NCI-H748 treated with DMSO at 0.1 percent for 48 hours (cell line): ENCODE measurements at places on chromosomes 7 and 10.

DNA sequence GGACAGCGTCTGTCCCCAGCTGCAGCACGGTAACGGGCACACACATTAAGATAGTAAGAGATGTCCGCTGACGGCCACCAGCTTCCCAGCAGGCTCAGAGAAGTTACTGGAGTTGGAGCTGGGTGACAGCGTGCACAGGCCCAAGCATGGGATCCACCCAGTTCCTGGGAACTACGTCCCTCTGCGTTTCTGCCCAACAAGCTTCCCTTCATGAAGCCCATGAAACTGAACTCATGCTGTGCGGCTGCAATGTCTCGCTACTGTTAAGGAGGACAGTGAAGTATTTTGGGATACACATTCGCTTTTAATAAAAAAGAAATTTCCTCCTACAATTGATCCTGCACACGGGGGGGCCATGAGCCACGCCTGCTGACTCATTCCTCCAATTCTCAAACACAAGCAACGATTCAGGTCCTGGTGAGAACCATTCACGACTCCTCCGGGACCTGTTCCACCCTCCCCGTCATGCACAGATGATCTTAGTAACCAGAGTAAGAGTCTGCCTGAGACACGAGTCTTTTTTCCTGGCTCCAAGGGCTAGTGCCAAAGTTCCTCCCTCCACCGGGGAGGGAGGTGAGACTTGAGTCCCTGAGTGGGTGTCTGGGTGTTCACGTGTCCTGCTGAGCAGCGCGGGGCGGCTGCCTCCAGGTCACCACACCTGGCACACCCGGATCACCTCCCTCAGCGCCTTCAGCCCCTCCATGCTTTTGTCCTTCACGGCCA, 2.6 kb downstream of the PSMG3 start:
- DNase-seq: no peak

DNA sequence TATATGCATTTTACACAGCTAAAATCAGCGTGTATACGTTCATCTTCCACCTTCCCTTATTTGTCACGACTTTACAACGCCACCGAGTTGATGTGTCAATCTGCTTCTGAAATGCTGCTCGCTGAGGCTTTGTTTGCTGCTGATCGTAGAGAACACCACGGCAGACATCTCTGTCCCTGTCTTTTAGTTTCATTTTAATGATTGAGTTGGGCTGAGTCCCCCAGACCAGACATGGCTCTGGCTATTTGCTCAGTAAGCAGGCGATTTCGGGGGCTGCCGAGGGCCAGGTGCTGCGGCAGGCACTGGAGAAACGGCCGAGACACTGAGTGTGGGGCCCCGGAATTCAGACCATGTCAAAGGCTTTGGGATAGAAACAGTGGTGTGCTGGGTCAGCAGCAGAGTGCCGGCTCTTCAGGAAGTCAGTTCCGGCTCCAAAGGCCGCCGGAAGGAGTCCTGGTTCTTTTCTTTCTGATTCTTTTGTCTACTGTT, 5.0 kb downstream of the LRRC27 start:
- no peak for DNase-seq

DNA sequence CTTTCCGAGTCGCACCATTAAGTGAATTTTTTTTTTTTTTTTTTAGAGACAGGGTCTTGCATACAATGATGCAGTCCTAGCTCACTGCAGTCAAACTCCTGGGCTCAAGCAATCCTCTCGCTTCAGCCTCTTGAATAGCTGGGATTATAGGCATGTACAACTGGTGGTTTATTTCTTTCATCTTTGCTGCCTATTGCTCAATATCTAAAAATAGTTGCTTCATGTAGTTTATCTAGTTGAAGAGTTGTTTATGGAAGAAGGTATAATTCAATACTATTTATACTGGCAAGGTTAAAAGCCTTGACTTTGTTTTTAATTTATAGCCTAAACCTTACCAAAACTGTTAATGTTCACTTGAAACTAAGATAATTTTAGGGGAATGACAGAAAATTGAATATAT, 66.9 kb downstream of the SEMA3D start:
- DNase-seq: no peak

DNA sequence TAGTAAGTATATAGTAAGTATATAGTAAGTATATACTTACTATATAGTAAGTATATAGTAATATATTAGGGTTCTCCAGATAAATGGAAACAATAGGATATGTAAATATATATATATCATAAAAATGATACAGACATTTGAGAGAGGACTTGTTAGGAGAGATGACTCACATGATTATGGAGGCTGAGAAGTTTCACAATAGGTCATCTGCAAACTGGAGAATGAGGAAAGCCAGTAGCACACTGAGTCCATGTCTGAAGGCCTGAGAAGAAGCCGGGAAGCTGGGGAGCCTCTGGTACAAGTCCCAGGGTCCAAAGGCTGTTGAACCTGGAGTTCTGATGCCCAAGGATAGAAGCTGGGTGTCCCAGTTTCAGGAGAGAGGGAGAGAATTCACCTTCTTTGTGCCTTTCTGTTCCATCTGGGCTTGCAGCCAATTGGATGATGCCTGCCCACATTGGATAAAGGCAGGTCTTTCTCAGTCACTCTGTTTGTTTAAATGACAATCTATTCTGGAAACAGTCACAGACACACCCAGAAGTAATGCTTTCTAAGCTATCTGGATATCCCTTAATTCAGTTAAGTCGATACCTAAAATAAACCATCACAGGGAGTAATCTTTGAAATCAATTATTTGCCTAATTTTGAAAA, 205.5 kb upstream of the CDC14C start:
- peak; percentile 29 for DNase-seq

- no peak for DNase-seq
These were observed 6.9 kb downstream of the STN1 start for GRCh38 chr10:103911021-103911459.

- DNase-seq: no peak
These were observed 53.1 kb downstream of the VPS41 start for GRCh38 chr7:38855867-38856266.

DNA sequence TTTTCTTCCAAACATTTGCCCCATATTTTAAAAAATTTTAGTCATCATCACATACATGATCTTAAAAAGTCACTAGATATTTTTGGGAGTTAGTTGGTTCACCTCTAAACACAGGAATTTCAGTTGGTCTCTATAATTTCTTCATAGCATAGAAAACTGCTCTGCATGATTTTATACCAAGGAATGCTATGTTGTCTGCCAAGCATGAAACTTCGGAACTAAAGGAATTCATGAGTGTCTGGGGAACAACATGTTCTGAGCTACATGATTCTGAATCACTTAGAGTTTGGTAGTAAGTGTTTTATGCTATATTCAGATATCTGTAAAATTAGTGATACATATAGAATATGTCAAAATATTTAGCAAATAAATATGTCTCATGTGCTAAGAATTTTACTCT, 957.8 kb downstream of the GATA3 start:
- no peak for DNase-seq

GRCh38 chr7:75639886-75640190, 98.9 kb downstream of the HIP1 start:
- DNase-seq: peak; percentile 4

DNA sequence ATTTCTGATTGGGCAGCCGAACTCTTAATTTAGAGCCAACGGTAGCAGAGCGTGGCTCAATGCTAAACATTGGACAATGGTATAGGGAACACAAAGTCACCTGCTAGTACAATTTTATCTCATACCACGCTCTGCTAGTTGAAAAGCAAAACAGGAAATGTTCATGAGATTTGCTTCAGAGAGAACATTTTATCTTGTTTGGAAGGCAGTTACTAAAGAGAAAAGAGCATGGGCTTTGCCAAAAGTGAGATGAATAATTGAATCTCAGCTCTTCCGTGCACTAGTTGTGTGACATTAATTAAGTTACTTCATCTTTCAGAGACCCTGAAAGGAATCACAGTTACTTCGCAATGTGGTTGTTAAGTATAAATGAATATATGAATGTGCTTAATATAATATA, 161.5 kb upstream of the FAM13C start:
- DNase-seq: no peak

DNA sequence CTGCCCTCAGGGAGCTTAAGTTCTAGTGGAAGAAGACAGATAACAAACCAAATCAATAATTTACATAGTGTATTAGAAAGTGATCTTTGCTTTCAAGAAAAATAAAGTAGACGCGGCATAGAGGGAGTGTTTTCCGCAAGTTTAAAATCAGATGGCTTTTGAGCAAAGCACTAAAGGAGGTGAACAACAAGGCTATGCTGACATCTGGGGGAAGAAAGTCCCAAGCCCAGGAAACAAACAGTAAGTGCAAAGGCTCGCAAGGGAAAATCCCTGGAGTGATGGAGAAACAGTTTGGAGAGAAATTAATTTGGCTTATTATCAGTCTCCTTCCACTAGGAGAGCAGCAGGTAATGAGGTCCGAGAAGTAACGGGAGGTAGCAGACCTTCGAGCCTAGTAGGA, 1.9 kb upstream of the CNNM2 start:
- no peak for DNase-seq

GRCh38 chr10:22874189-22874854, 53.5 kb upstream of the ARMC3 start:
- peak; percentile 70 for DNase-seq

DNA sequence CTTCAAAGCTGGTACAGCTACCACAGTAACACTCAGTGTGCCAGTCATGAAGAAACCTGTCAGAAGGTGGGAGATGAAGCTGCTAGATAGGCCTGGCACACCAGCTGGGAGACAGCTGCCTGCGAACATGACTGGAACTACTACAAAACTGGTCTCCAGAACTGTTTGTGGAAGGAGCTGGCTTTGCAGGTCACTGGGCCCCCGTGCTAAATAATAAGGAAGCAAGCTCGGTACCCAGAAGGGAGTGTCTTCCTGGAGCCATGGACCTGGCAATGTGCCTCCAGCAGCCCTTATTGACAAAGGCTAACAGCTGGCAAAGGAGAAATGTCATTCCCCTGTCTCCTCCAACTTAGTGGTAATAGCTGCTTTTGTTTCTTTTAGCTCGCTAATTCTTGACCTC, 1217.6 kb upstream of the LRRN3 start:
- no peak for DNase-seq

- DNase-seq: no peak
These were observed 98.1 kb downstream of the C10orf105 start for GRCh38 chr10:71621231-71622153.

DNA sequence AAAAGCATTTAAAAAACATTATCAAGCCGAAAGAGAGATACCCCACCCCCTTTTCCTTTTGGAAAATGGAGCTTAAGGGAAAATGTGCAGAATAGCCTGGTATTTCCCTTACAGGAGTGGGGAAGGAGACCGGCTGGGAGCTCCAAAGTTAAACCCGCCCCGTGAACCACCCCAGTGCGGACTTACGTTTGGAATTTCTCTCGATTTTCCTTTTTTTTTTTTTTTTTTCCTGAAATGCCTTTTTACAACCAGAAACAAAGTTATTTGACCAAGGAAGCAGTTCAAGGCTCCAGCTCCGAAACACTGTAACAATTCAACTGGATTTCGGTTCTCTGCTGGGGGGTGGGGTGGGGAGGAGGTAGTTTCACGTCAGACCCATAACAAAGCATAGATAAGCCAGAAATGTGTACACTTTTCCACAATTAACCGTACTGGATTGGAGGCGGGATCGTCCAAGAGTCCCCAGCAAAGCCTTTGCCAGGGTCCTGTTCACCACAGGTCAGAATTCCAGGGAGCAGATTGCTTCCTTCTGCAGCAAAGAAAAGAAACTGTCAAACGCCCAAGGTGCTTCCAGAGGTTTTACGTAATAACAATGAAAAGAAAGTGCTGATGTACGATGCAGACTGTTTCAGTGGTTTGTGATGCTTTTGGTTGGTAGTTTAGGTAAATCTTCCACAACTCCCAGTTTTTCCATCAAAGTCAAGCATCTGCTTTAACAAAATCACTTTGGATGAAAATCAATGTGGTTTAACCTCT, 6.7 kb downstream of the SKIDA1 start:
- DNase-seq: no peak

GRCh38 chr10:119222537-119222936, 15.2 kb downstream of the GRK5 start:
- DNase-seq: no peak

GRCh38 chr7:70193514-70193913, 595.2 kb downstream of the AUTS2 start:
- peak; percentile 24 for DNase-seq

DNA sequence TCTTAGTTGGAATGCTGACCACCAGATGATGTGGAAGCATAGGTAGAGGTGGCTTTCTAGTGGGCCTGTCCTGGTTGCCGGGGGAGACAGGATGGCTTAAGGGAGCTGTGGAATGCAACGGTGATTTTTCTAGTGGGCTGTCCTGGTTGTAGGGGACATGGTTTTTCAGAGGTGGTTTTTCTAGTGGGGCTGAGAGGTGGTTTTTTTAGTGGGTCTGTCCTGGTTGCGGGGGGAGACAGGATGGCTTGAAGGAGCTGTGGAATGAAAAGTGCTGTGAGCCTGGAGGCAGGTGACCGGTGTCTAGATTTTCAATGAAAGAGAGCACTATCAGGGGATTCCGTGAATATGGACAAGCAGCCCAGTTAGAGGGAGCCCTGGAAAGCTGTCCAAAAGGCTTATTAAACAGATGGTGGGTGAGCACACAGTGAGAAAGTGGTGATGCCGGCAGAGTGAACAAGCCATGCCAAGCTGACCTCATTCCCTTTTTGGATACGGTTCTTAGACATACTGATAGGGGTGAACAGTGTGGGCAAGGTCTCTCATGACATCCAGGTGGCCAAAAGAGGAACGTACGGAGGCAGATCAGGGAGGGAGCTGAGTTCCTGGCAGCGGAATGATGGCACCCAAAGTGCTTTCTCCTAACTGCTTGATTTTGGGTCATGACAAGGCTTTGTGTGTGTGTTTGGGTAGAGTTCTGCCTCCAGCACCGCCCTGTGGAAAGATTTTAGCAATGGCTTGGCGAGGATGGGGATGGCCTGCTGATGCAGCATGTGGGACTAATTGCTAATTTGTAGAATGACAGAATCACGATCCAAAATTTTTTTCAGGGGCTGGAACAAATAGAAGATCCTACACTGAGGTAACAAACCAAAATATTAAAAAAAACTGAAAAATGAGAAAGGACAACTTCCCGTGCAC, 126.6 kb downstream of the TMEM178B start:
- DNase-seq: no peak

GRCh38 chr10:125928928-125929585, 32.7 kb downstream of the FANK1 start:
- DNase-seq: no peak

- DNase-seq: no peak
These were observed 107.1 kb downstream of the RAB18 start for GRCh38 chr10:27611236-27611635.

DNA sequence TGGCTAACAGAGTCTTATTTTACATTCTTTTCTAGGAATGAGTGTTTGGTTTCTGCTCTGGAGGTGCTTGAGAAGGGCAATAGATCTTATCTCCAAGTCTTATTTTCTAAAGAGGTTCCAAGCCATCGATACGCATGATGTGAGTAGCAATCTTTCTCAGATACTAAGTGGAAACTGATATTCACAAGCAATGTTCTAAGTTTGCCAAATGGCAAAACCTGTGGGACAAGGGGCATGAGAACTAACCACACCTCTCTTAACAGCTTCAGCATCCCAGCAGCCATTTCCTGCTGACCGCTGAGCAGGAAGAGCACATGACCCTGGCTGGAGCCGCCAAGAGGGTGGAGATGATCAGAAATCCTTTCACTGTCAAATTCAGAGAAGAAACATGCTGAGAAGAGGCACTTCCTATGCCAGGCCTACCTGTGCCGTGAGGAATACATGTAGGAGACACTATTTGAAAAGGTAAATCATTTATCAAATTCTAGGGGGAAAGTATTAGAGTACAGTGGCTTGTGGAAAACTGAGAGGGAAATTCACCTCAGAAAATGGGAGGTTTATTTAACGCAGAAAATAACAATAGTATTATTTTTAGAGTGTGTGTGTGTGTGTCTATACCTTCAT, 35.2 kb downstream of the CCDC71L start:
- no peak for DNase-seq

- no peak for DNase-seq
These were observed 109.2 kb downstream of the DYNC1I1 start for GRCh38 chr7:95881597-95881996.
